Stimulated activated CD8-positive, alpha-beta memory T cell treated with anti-CD3 and anti-CD28 coated beads, Interleukin-4, amount 100 ng/mL, for 1 hour (primary cell): ENCODE measurements at places on chromosomes 2 and 18.

- DNase-seq, result no peak
Observed at GRCh38 chr18:58862851-58863538, 1.7 kb upstream of the ZNF532 start.

DNA sequence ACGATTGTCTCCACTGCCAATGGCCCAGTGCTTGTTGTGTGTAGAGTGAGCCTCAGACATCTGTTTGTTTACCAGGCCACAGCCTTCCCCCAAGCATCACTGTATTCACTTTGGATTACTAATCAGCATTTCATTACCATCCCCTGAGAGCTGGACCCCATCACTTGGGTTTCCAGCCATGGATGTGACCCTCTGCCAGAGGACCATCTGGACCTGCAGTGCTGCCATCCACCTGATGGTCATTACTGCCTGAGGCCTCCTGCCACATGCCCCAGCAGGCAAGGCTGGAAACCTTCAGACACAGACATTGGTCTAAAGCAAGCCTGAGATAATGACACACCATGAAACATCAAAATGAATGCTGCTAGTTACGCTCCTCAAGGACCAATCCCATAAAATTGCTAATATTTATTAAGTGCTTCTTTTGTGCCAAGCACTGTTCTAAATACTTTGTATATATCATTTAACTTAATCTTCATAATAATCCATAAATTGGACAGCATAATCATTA lies 2096.3 kb upstream of the CELF4 start:
- no peak for DNase-seq

DNA sequence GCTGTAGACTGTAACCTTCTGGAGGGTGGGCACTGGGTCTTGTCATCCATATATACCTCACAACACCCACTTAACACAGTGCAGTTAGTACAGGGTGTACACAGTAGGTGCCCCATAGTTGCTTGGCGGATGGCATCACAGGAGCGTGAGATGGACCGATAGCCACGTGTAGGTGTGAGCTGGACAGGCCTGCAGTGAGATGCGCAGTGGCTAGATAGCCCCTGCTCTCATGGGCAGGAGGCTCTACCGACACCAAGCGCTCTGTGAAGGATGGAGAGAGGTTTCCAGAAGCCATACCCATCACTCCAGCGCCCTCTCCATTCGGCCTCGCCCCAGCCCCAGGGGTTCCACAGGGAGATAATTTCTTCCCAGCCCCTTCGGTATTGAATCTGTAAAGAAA lies 49.5 kb downstream of the CAPN13 start:
- no peak for DNase-seq

DNA sequence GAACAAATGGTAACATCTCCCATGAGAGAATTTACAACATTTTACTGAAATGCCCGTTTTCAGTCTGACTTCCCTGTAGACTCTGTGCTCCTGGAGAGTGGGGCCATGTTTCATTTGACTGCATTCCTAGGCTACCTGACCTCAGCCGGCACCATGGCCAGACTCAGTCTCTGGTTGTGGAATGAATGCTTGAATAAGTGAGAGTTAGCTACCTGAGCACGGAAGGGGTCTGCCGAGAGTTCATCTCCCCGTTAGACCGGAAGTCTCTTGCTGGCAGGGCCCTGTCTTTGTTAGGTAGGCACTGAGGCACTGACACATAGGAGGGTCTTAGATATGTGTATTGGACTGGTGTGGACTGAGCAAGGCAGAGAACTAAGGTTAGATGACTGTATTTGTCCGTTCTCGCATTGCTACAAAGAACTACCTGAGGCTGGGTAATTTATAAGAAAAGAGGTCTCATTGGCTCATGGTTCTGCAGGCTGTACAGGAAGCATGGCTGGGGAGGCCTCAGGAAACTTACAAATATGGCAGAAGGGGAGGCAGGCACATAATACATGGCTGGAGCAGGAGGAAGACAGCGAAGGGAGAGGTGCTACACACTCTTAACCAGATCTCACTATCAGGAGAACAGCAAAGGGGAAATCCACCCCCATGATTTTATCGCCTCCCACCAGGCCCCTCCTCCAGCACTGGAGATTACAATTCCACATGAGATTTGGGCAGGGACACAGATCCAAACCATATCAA lies 271.2 kb downstream of the GLI2 start:
- DNase-seq, result no peak

DNA sequence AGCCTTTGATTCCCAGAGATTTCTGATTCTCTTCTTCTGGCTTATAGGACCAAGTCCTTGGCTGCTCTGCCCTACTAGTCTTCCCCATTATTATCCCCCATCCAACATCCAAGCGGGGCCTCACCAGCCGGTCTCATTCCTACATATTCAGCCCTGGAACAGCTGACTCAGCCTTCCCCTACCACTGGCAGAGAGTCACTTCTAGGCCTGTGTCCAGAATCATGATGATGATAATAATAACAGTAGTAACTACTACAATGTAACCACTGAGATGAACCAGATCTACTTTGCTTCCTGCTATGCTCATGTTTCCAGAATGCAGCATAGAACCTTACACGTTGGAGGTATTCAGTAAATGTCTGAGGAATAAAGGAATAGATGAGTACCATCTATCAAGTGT lies 295.2 kb downstream of the SRBD1 start:
- DNase-seq, result no peak
